ENCODE measurements at places on chromosomes 2 and 18. TPM values are rescaled to one million over a fixed set of nuclear protein-coding genes. Genes with fewer than 3 reads are reported as not detected.
A peak's percentile ranks its signal among the peaks of the same experiment; 100 is the strongest.

- no peak for DNase-seq
- no peaks in the 10 kb centered on the region for H3K27me3 ChIP-seq
Observed at GRCh38 chr2:64874593-64874992, 114.6 kb upstream of the SLC1A4 start.

GRCh38 chr2:195533771-195534642 is 123.0 kb upstream of the SLC39A10 start:
- peak; percentile 59 for DNase-seq
- peak overlapping the region; percentile 17 for H3K4me3 ChIP-seq
- H3K4me1 ChIP-seq: peaks cover 7% of the 10 kb centered on the region
- no peaks in the 10 kb centered on the region for H3K36me3 ChIP-seq

The ACVR1C gene
- total RNA-seq: not detected

- no peaks in the 10 kb centered on the region for H3K4me1 ChIP-seq
- no peak overlapping the region for H3K27ac ChIP-seq
- no peaks in the 10 kb centered on the region for H3K36me3 ChIP-seq
- no peak for DNase-seq
- H3K4me3 ChIP-seq: no peak overlapping the region
Observed at GRCh38 chr2:16394072-16394985, 271.3 kb downstream of the CYRIA start.

The HOXD3 gene
- total RNA-seq: 8.6 TPM

The ZNF385B gene
- total RNA-seq: 0.21 TPM

- H3K36me3 ChIP-seq: no peaks in the 10 kb centered on the region
- no peak overlapping the region for H3K4me3 ChIP-seq
- H3K4me1 ChIP-seq: peaks cover 4% of the 10 kb centered on the region
- H3K27ac ChIP-seq: no peak overlapping the region
- DNase-seq: no peak
Observed at GRCh38 chr2:30336978-30337841, 105.9 kb downstream of the LBH start.

GRCh38 chr2:15588329-15588919 is 3.2 kb upstream of the DDX1 start:
- no peak overlapping the region for H3K27ac ChIP-seq
- H3K4me3 ChIP-seq: no peak overlapping the region
- H3K36me3 ChIP-seq: no peaks in the 10 kb centered on the region
- no peaks in the 10 kb centered on the region for H3K4me1 ChIP-seq

The VWA3B gene
- not detected for total RNA-seq

The REG3A gene
- not detected for total RNA-seq

DNA sequence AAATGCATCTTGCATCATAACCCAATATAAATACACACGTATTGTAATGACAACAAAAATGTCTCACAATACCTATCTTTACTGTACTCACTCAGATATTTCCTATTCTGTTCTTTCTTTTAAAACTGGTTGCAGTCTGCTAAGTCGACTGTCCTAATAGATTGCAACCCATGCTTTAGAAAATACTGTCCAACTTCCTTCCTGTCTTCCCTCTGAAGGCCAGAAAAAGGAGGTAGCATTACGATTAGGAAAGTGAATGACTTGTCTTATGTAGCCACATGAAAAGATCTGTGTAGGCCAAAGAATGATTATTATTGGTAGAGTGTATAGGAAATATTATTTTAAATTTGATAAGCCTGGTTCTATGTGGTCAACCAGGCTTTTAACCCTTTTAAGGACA is 134.1 kb downstream of the FAM210A start:
- no peaks in the 10 kb centered on the region for H3K36me3 ChIP-seq
- no peaks in the 10 kb centered on the region for H3K4me1 ChIP-seq
- DNase-seq: no peak
- H3K4me3 ChIP-seq: no peak overlapping the region
- no peaks in the 10 kb centered on the region for H3K27me3 ChIP-seq

- no peaks in the 10 kb centered on the region for H3K36me3 ChIP-seq
- H3K27ac ChIP-seq: no peak overlapping the region
- H3K27me3 ChIP-seq: no peaks in the 10 kb centered on the region
- peaks cover 22% of the 10 kb centered on the region for H3K4me1 ChIP-seq
- no peak overlapping the region for H3K4me3 ChIP-seq
- DNase-seq: no peak
Observed at GRCh38 chr2:237432484-237433092, 18.6 kb upstream of the COL6A3 start.

The TOGARAM2 gene
- total RNA-seq: not detected

The NUP35 gene
- not detected for total RNA-seq

GRCh38 chr2:27884601-27885000 is 5.6 kb downstream of the RBKS start:
- H3K27ac ChIP-seq: no peak overlapping the region
- no peak for DNase-seq
- no peaks in the 10 kb centered on the region for H3K36me3 ChIP-seq

DNA sequence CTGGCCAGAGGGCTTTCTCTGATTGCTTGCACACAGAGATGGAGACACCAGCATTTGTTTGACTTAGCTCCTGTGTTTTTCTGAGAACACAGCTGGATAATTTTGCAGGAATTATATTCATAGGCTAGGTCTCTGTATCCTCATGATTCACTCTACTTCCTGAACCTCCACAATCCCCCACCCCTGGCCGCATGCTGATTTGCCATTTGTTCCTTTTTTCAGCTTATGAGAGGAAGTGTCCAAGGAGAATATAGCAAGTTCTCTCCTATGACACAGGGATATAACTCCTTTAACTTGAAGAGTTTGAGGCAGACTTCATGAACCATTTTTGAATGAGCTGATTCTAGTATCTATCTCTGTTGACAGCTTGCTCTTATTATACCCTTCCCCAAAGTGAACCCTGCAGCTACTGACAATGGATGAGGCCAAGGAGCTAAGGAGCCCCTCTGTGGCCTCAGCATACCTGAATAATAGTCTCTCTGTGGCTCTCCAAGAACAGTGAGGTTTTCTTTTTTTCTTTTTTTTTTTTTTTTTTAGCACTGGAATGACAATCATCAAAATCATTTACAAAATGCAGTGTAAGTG is 15.4 kb downstream of the CAVIN2 start:
- no peak overlapping the region for H3K4me3 ChIP-seq
- H3K27ac ChIP-seq: no peak overlapping the region
- no peaks in the 10 kb centered on the region for H3K4me1 ChIP-seq
- H3K36me3 ChIP-seq: no peaks in the 10 kb centered on the region
- DNase-seq: no peak
- H3K27me3 ChIP-seq: no peaks in the 10 kb centered on the region

GRCh38 chr2:205375461-205376448 is 306.5 kb upstream of the NRP2 start:
- no peaks in the 10 kb centered on the region for H3K4me1 ChIP-seq
- no peaks in the 10 kb centered on the region for H3K36me3 ChIP-seq
- no peak overlapping the region for H3K27ac ChIP-seq
- H3K4me3 ChIP-seq: no peak overlapping the region
- DNase-seq: no peak

The SLC4A1AP gene
- total RNA-seq: 26.8 TPM

- H3K36me3 ChIP-seq: no peaks in the 10 kb centered on the region
- H3K4me1 ChIP-seq: no peaks in the 10 kb centered on the region
- H3K4me3 ChIP-seq: no peak overlapping the region
- no peak for DNase-seq
- H3K27ac ChIP-seq: no peak overlapping the region
Observed at GRCh38 chr2:15701341-15701907, 109.8 kb downstream of the DDX1 start.

The ZAP70 gene
- 2.7 TPM for total RNA-seq

- H3K4me1 ChIP-seq: no peaks in the 10 kb centered on the region
- no peak overlapping the region for H3K4me3 ChIP-seq
- no peak for DNase-seq
- H3K27ac ChIP-seq: no peak overlapping the region
- H3K36me3 ChIP-seq: no peaks in the 10 kb centered on the region
Observed at GRCh38 chr2:81481994-81482368, 1177.4 kb upstream of the LRRTM1 start.

The HOXD9 gene
- not detected for total RNA-seq

GRCh38 chr2:29272311-29272710 is 157.1 kb downstream of the CLIP4 start:
- DNase-seq: no peak
- no peaks in the 10 kb centered on the region for H3K36me3 ChIP-seq
- no peak overlapping the region for H3K4me3 ChIP-seq
- H3K4me1 ChIP-seq: no peaks in the 10 kb centered on the region
- no peaks in the 10 kb centered on the region for H3K27me3 ChIP-seq
- H3K27ac ChIP-seq: no peak overlapping the region

The NYAP2 gene
- not detected for total RNA-seq

The COL4A4 gene
- total RNA-seq: 20.5 TPM

The GPR39 gene
- 0.64 TPM for total RNA-seq

DNA sequence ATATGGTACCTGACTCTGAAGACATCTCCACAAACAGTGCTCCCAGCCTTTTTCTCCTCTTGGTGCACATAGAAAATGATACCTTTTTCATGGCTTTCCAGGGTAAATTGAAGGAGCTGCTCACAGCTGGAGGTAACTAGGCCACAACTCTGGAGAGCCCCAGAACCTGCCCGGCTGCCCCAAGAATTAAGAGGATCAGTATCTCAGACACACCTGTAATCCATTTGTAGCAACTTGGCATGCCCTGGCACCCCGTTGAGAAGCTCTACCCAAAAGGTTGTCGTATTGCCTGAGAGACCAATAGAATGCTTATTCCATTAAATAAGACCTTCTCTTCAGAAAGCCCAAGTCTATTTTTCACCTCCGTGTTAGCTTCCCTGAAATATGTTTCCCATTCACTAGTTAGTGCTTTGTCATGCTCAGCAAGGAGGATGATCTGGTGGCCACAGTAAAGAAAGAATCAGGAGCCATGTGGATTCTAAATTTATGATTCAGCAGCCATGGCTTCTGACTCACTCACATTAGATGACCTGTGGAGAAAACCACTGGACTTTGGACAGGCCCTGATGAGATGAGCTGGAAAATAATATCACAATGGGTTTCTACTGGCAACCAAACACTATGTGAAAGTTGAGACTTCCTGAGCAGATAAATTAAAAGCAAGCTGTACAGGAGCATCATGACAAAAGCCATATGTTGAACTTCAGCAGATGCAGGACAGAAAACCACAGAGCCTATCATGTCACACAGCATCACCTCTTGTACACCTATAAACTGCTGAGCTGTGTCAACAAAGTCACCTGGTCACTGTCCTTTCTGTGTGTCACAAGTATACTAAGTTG is 253.3 kb upstream of the OSR1 start:
- DNase-seq: no peak
- H3K27ac ChIP-seq: no peak overlapping the region
- no peaks in the 10 kb centered on the region for H3K36me3 ChIP-seq
- no peaks in the 10 kb centered on the region for H3K27me3 ChIP-seq
- H3K4me3 ChIP-seq: no peak overlapping the region

The SP100 gene
- 82.0 TPM for total RNA-seq

DNA sequence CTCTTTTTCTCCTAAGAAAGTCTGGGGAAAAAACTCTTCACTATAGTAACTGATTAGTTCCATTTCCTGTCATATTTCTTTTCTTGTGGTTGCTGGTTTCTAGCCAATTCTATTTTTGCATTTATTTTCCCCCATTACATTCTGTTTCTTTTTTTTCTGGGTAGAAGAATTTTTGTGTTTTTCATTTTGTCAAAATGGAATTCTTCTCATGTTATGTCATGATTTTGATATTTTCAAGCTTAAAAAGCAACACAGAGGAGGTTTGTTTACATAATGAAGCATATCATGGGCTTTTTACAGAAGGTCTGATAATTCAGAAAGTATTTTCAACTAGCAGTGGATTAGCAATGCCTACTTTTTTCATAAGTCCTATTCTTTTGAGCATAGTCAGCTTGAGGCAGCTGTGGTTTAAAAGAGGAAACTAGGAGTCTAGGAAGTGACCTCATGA is 102.0 kb downstream of the MAP2 start:
- DNase-seq: no peak
- H3K27me3 ChIP-seq: no peaks in the 10 kb centered on the region
- peak overlapping the region; percentile 82 for H3K27ac ChIP-seq
- peak overlapping the region; percentile 31 for H3K4me3 ChIP-seq
- no peaks in the 10 kb centered on the region for H3K36me3 ChIP-seq

DNA sequence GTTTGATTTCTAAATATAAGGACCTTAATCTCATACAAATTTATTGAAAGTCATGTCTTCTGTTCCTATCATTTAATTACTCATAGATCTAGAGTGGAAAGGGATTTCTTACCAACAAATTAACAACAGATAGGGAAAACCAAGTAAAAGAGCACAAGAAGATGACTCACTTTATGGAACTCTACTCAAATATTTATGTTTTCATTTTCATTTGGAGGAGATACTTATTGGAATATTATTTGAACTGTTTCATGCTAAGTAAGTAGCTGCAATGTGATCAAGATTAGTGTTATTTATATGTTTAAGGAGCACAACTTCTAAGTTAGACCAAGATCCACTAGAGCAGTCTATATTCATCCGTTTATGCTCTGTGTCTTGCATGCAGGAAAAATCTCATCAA is 1.3 kb downstream of the NT5C1B start:
- H3K27ac ChIP-seq: no peak overlapping the region
- H3K4me3 ChIP-seq: no peak overlapping the region
- no peaks in the 10 kb centered on the region for H3K4me1 ChIP-seq
- no peak for DNase-seq
- no peaks in the 10 kb centered on the region for H3K36me3 ChIP-seq
- H3K27me3 ChIP-seq: no peaks in the 10 kb centered on the region

- peak overlapping the region; percentile 60 for H3K4me3 ChIP-seq
- H3K36me3 ChIP-seq: no peaks in the 10 kb centered on the region
- no peak for DNase-seq
- H3K4me1 ChIP-seq: peaks cover 11% of the 10 kb centered on the region
Observed at GRCh38 chr2:72915320-72915906, 1.9 kb upstream of the EMX1 start.

- no peaks in the 10 kb centered on the region for H3K36me3 ChIP-seq
- H3K27me3 ChIP-seq: no peaks in the 10 kb centered on the region
- no peak overlapping the region for H3K27ac ChIP-seq
- DNase-seq: no peak
- no peak overlapping the region for H3K4me3 ChIP-seq
- peaks cover 28% of the 10 kb centered on the region for H3K4me1 ChIP-seq
Observed at GRCh38 chr2:8244639-8245038, 437.2 kb upstream of the ID2 start.

DNA sequence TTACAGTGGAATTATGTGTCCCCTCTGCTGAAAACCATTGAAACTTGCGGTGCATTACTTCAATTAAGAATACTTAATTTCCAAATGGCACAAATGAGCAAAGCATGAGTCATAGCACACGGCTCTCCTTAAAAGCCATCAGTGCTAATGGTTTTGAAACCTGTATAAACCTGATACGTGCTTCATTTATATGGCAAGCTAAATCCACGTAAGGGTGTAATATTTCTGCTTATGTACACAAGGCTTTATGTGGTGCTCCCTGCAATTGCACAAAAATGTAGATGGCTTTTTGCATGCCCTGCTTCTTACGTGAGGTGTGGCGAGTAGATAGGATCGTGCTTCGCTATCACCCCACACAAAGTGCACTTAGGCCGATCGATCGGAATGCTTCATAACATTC is 840.9 kb downstream of the GALR1 start:
- no peak for DNase-seq
- no peaks in the 10 kb centered on the region for H3K27me3 ChIP-seq
- no peak overlapping the region for H3K4me3 ChIP-seq
- no peak overlapping the region for H3K27ac ChIP-seq
- H3K36me3 ChIP-seq: no peaks in the 10 kb centered on the region
- H3K4me1 ChIP-seq: no peaks in the 10 kb centered on the region

- no peak overlapping the region for H3K4me3 ChIP-seq
- DNase-seq: no peak
- H3K27me3 ChIP-seq: no peaks in the 10 kb centered on the region
- peak overlapping the region; percentile 26 for H3K27ac ChIP-seq
- H3K4me1 ChIP-seq: no peaks in the 10 kb centered on the region
Observed at GRCh38 chr2:205800224-205800623, 117.9 kb downstream of the NRP2 start.

The TNFAIP6 gene
- total RNA-seq: 13.6 TPM

The MAP2 gene
- 57.6 TPM for total RNA-seq

- H3K4me3 ChIP-seq: no peak overlapping the region
- DNase-seq: no peak
Observed at GRCh38 chr2:3041246-3041645, 336.4 kb downstream of the EIPR1 start.

Data from ascending aorta (tissue), 2 donors.